Keratinocyte (primary cell): ENCODE measurements at places on chromosomes 5 and 9.

DNA sequence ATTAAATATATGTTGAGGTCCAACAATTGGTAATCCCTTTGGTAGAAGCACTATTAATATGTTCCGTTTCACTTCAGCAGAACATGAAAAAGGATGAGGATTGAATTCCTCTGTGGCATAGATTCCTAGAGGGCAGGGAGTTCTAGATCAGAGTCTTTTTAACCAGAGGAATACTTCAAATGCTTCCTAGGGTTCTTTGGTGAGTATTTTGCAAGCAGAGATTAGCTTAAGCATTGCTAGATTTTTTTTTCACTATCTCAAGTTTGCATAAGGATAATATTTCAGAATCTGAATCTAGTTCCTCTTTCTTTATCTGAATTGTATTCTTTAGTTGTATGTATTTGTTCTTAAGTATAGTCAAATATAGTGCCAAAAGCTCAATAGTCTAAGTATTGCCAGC, 116.6 kb upstream of the ADAMTSL1 start:
- DNase-seq, result no peak

- no peak for DNase-seq
Observed at GRCh38 chr5:152864991-152865390, 459.9 kb upstream of the NMUR2 start.

DNA sequence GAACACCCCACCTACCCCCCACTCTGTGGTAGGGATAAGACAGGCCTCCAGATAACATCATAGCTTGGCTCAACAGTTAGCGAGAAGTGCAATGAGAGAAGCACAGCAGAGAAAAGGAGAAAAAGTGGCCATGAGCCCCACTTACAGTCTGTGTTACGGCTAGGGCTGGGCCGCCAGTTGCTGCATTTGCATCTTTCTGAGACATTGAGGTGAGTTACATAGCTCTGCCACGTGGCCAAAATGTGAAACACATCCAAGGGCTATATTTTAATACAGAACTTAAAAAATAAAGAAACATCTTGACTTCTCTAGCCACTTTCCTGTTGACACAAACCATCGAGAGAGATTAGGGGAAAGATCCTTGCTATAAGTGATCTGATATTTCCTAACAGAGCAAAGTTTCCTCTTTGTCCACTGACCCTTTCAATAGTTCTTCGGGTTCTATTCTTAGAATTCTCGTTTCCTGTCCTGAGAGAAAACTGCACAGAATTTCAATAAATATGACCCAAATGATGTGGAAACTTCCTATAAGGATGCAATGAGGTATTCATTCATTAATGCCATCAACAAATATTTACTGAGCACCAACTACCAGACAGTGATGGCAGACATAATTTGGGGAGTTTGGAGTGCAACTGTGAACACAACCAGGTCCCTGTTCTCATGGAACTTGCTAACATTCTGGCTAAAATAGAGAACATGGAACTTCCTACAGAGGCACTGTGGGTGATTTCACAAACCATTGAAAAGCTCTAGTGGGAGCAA, 3.2 kb upstream of the TLE4 start:
- DNase-seq, result no peak

- DNase-seq, result no peak
Observed at GRCh38 chr5:61407706-61408270, 75.7 kb downstream of the ZSWIM6 start.

DNA sequence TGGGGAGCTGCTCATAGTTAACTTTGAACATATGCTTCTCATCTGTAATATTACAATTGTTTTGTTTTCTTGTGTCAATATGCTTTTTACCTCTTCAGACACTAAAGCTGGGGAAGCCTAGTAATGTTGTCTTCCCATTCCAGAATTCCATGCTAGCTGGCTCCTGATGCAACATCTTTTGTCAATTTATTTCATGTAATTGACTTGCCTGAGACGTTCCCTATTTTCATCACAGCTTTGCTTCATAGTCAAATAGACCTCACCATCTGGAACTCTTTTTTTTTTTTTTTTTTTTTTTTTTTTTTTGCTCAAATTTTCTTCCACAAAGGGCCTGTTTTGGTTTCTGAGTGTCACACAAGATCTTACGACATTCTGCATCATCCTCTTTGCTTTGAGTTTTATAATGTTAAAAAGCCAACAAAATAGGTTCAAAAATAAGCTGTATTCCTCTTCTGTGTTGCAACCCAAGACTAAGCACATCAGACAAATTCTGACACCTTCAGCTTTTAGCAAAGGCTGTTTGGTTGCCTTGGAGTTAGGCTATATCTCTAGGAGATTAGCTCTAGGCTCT, 235.2 kb downstream of the NR3C1 start:
- no peak for DNase-seq
